ENCODE measurements at places on chromosomes 13 and 19.

DNA sequence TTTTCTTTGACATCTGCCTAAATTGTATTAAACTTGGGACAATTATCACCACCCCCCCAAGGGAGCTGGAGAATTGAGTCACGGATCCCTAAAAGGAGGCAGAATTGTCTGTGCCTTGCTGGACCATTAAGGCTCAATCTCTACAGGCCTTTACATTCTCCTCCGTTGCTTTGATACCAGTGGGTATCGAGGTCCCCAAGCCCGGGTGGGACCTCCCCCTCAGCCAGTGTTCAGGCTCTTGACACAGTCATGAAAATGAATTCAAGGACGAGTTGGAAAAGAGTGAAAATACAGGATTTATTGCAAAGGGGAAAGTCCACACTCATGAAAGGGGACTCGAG, 5.6 kb downstream of the PPP1R15A start:
- DNase-seq: no peak

- DNase-seq: no peak
Observed at GRCh38 chr13:98622931-98623331, 46.0 kb upstream of the STK24 start.

- DNase-seq: peak; percentile 14
Observed at GRCh38 chr13:65724226-65724625, 1505.9 kb downstream of the PCDH9 start.

DNA sequence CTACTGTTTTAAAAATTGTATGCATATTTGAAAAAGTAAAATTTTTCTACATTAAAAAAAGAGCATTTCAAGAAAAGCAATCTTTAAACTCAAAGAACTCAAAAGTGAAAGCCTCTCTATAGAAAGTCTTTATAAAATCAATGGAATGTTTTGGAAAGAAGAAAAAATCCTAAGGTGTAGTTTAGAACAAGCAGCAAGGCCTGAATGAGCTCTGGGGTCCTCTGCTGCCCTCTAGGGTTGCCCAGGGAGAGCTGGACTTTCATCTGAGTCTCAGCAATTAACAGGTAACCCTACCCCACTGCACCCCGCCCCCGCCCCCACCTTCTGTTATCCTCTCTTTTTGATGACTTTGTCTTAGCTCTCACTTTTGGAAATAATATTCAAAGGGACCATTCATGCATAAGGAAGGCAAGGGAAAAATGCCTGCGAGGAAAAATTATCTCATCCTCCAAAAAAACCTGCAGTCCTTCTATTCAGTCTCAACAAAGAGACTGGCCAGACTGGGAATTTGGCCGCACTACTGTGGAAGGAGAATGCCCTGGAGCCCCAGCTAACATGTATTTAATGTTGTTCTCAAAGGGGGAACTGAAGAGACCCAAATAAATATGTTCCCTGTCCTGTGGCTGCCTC, 24.1 kb downstream of the SLC25A30 start:
- DNase-seq: no peak

DNA sequence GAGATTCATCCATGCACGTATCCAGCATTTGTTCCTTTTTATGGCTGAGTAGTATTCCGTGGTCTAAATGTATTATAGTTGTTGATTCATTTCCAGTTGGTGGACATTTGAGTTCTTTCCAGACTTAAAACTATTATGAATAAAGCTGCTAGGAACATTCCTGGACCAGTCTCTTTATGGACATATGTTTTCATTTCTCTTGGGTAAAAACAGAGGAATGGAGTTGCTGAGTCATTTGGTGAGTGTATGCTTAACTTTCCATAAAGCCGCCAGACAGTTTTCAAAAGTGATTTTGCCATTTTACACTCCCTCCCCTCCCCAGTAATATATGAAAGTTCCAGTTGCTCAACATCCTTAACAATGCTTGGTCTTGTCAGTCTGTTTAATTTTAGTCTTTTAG, 116.4 kb downstream of the TSHZ3 start:
- DNase-seq: peak; percentile 94

GRCh38 chr19:40070058-40070457, 14.0 kb upstream of the ZNF780B start:
- no peak for DNase-seq

- no peak for DNase-seq
Observed at GRCh38 chr13:32381539-32381938, 46.4 kb downstream of the N4BP2L1 start.

- no peak for DNase-seq
Observed at GRCh38 chr13:30724778-30725177, 10.6 kb upstream of the ALOX5AP start.

DNA sequence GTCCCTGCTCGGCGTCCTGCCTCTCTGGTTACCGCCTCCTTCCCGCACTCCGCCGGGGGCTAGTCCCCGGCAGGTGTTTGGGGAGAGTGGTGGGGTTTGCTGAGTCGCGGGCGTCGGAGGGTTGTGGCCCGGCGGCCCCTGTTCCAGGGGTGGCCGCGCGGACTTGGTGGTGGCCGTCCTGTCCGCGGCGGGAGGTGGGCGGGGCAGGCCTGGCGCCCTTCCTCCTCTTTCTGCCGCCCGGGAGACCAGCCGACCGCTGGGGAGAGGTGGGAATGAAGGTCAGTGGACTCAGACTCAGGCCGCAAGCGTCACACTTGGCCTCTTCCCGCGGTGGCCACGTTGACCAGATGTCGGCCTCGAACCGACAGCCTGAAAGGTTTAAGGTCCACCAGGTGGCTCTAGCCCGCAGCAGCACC, 61.8 kb downstream of the ZNF723 start:
- no peak for DNase-seq

DNA sequence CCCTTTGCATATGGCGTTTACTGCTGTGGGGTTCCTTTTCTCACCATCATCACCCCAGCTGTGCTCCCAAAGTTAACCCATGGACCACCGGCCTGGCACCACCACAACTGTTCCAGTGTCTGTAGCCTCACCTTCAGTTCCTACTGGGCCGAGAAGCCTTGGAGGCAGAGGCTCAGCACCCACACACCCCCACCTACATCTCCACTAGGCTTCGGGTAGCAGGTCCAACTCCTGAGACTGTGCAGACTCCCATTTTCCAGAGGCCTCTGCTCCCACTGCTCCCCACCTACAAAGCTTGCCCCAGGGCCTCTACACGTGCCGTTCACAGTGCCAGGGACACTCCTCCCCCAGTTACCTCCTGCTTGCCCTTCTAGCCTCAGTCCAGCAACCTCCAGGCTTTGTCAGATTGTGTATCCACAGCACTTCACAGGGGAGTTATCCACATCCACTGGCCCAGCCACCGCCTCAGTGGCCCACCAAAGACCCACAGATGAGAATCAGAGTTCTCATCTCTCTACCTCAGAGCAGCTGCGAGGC, 14.1 kb downstream of the SLC27A5 start:
- no peak for DNase-seq

DNA sequence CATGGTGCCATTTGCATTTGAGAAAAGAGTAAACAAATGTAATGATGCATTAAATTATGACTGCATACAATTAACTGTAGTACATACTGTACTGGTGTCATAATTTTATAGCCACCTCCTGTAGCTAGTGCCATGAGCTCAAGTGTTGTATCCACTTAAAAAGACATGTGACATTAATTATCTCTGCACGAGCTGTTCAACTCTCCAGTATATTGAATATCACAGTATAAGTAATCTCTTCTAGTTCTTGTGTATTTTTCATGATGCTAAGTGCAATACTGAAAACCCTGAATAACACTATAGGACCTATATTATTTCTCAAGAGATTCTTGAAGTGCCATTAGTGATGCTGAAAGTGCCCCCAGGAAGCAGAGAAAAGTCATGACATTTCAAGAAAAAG, 387.3 kb downstream of the PCDH17 start:
- DNase-seq: no peak

DNA sequence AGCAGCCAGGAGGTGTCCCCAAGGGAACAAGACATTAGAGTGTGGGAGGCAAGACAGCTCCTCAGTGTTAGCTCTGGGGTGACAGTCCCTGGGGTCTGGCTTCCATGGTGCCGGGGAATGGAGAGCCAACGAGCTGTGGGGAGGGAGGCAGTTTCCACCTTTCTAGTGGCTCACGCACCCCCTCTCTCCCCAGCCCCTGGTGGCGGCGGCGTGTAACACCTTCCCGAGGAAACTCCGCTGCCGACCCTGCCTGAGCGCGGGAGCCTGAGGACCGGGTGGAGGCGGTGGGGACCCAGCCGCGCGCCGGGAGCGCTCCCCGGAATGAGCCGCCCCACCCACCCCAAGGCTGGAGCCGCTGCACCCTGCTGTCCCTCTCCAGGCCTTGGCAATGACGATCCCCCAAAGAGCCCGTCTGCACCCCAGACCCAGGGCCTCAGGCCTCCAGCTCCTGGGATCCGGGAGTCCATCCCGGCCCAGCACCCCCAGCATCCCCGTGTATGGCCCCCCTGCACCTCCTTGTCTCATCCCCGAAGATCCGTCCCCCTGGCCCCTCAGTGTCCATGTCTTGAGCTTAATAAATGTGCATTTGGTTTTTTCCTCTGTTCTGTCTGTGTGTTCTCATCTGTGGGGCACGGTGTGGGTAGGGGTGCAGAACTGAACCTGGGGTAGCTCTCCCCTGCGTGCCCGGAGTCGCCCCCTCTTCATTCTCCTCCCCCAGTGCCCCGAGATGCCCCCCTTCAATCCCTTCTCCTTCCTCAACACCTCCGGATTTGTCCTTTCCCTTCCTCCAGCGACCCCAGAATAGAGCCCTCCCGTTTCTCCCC, 622 bp upstream of the FXYD5 start:
- no peak for DNase-seq

DNA sequence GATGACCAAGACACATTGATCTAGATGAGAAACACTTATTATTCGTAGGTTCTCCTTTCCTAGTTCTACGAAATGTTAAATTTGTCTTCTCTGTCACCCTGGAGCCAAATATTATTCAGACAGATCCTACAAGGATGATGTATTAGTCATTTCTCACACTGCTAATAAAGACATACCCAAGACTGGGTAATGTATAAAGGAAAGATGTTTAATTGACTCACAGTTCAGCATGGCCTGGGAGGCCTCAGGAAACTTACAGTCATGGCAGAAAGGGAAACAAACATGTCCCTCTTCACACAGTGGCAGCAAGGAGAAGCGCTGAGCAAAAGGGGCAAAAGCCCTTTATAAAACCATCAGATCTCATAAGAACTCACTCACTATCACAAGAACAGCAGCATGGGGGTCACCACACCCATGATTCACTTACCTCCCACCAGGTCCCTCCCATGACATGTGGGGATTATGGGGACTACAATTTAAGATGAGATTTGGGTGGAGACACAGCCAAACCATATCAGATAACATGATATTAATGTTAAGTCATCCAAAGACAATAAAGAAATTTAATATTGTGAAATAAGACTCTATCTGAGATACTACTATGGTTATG, 1248.8 kb upstream of the SLC10A2 start:
- no peak for DNase-seq

GRCh38 chr19:55648585-55649267, 714 bp downstream of the CCDC106 start:
- DNase-seq: no peak

- no peak for DNase-seq
Observed at GRCh38 chr19:50314724-50315708, 14.2 kb downstream of the KCNC3 start.

- no peak for DNase-seq
Observed at GRCh38 chr13:95292622-95293021, 8.6 kb downstream of the ABCC4 start.

DNA sequence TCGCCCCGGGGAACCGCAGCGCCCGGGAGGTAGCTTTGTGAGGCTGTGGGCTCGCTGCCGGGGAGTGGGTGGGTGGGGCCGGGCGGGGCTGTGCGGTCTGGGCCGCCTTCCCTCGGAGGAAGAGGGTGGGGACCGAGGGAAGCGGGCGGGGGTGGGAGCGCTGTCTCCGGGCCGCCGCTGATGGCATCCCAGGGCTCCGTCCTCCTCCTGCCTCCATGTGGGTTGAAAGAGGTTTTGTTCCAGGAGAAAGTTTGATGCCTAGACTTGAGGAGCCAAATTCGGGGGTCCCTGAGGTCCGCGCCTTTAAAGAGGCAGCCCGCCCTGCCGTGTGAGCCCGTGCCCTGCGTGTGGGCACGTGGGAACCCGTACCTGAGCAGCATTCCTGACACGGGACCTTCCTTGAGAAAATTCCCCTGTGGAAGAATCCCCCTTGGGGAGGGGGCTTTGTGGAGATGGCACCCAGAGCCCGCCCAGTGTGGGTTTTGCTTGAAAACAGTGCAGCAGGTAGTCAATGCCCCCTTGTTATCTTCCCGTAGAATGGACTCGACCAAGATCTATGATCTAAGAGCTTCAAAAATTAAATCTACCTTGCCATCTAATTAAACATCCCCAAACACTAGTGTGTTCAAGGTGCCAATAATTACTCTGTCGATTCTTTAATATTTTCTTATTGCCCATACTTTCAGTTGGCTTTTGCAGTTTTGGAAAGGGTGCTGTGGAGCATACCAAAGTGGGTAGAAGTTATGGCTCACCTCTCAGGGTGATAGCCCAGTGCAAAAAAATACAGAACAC, 107.8 kb downstream of the RXFP2 start:
- no peak for DNase-seq

DNA sequence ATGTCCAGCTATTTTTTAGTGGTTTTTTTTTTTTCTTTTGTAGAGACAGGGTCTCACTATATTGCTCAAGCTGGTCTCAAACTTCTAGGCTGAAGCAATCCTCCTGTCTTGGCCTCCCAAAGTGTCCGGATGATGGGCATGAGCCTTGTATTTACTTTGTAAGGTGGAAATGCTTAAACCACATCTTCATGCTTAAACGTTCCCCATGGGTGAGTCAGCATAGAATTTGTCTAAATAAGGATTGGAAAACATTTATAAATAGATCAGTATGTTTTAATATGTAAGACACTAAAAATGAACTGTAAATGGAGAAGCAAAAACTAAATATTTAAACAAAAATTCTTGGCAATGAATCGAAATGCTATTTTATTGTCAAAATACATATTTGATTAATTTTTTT, 698.0 kb downstream of the PCDH9 start:
- DNase-seq: no peak

DNA sequence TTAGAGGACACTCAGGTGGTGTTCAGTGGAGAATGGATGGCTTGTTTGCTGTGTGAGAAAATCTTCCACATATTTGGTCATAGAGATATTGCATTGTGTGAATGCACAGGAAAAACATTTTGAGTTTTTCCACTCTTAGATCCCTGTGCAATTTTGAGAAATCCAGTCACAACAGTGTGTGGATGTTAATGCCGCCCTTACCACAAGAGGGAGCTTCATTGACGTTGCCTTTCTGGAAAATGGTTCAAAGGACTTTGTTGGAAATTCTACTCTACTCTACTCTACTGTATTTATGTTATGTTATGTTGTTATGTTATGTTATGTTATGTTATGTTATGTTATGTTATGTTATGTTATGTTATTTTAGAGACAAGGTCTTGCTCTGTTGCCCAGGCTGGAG, 13.4 kb downstream of the ZNF20 start:
- no peak for DNase-seq

DNA sequence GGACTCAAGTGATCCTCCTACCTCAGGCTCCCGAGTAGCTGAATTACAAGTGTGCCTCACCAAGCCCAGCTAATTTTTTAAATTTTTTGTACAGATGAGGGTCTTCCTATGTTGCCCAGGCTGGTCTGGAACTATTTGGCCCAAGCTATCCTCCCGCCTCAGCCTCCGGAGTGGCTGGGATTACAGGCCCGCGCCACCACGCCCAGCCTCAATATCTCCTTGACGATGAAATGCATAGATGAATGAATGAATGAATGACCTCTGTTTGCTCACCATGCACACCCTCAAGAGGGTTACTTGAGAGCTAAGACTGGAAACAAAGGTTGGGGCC, 14.9 kb upstream of the AP1M2 start:
- DNase-seq: no peak

- no peak for DNase-seq
Observed at GRCh38 chr13:97322740-97323342, 100.7 kb downstream of the MBNL2 start.

All from AG09309 (cell line).